Muscle of leg (tissue), 16 donors: ENCODE measurements at places on chromosomes 3 and 15. TPM values are rescaled to one million over a fixed set of nuclear protein-coding genes. Genes with fewer than 3 reads are reported as not detected.

KBTBD13 gene
- 0.68 TPM for polyA plus RNA-seq

DNA sequence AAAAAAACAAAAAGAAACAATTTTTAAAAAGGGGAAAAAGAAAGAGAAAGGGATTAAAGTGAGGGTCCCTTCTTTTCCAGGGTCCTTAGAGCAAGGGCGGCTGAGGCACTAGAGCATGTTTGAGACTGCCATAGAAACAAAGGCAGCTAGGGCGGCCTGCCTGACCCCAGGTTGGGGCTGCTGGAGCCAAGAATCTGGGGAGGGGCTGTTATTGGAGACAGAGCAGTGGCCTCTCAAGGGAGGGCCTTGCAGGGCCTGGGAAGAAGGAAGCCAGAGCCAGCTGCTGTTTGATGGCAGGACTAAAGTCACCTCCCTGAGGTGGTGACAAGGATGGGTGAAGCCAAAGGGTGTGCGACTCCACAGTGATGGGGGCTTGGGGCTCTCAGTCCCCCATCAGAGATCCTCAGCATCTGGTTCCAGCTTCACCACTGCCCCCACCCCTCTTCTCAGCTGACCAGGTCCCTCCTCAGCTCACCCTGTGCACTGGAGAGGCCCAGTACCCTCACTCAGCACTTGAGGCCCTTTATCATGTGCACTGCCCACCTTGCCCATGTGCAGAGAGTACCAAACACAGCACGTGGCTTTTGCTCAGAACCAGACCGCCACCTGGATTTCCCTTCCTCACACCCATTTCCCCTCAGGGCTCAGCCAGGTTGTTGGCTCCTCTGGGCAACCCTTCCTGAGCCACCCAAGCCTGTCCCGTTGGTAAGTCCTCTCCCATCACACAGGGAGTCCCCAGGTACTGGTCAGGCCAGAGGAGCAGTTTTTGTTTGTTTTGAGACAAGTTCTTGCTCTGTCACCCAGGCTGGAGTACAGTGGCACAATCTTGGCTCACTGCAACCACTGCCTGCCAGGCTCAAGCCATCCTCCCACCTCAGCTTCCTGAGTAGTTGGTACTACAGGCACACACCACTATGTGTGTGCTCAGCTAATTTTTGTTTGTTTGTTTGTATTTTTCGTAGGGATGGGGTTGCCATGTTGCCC is 1.7 kb downstream of the TMEM89 start:
- H3K36me3 ChIP-seq: peaks cover 3% of the 10 kb centered on the region
- H3K4me3 ChIP-seq: no peak overlapping the region
- H3K27me3 ChIP-seq: no peaks in the 10 kb centered on the region
- no peaks in the 10 kb centered on the region for H3K4me1 ChIP-seq
- no peak for DNase-seq

- no peaks in the 10 kb centered on the region for H3K36me3 ChIP-seq
- H3K4me3 ChIP-seq: no peak overlapping the region
- H3K4me1 ChIP-seq: peaks cover 28% of the 10 kb centered on the region
- DNase-seq: peak; percentile 43
These were observed 129.9 kb upstream of the HES1 start for GRCh38 chr3:194005930-194006501.

GRCh38 chr15:43220991-43221403 is at the start of gene EPB42:
Gene EPB42 (minus strand): TSS chr15:43221018. CDS start chr15:43220825, 193 bp downstream.
- DNase-seq: no peak
- no peaks in the 10 kb centered on the region for H3K4me1 ChIP-seq
- H3K27ac ChIP-seq: no peak within 1 kb of the TSS
- no peaks in the 10 kb centered on the region for H3K36me3 ChIP-seq
- peaks cover 8% of the 10 kb centered on the region for H3K27me3 ChIP-seq

DNA sequence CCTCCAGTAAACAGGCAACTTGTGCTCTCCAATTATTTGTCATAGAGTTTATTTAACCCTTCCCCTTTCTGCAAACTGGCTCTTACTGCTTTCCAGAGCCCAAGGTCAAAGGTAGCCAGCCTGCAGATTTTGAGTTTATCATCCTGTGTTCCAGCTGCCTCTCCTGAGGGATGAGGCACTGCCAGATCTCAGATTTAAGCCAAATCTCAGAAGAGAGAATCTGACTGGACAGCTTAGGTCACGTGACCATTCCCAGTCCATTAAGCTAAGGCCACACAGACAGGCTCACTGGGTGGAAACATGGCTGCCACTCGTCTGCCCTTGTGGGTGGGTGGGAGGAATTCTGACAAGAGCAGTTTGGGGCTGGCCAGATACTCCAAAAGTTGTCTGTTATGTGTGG is 8.6 kb upstream of the SIAH2 start:
- no peak overlapping the region for H3K4me3 ChIP-seq
- no peak for DNase-seq
- no peaks in the 10 kb centered on the region for H3K36me3 ChIP-seq

FEZF2 gene
- not detected for polyA plus RNA-seq

DNA sequence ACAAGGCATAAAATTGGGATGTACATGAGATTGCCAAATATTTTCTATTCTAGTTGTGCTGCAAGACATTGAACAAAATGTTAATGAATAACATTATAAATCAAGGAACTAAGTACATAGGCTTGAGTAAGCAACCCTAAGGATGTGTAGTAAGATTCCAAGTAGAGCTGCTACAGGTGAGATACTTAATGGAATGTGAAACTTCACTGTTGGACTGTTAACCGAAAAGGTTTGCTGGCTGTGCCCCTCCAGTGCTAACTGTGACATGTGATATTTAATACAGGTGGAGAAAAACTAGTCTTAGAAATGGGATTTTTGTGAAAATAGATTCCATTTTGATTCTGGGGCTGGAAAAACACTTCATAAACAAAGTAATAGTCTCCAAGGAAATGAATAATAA is 52.4 kb downstream of the TSC22D2 start:
- no peak overlapping the region for H3K4me3 ChIP-seq
- no peaks in the 10 kb centered on the region for H3K4me1 ChIP-seq
- peaks cover 7% of the 10 kb centered on the region for H3K36me3 ChIP-seq
- DNase-seq: no peak
- H3K27ac ChIP-seq: no peak overlapping the region

DNA sequence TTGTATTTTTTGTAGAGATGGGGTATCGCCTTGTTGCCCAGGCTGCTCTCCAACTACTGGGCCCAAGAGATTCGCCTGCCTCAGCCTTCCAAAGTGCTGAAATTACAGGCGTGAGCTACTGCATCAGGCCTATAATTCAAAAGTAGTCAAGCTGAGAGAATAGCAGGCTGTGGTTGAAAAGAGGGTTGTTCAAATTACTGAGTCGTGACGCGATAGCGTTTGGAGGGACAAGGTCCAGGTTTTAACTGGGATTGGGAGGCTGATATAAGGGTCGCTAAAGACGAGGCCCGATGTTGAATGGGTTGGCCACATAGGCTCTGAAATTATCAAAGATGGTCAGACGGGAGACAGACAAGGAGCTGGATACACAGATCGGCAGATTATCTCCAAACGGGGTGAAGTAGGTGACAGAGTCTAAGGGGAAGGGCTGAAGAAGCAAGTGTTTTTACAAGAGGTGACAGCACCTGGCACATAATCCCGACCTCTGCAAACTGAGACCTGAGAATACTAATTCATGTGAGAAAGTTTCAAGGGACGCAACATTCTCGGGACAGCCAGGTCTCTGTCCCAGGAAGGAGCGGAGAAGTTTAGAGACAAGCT is 759 bp upstream of the ARID3B start:
- peaks cover 19% of the 10 kb centered on the region for H3K4me1 ChIP-seq
- peak overlapping the region; percentile 80 for H3K27ac ChIP-seq
- peak; percentile 23 for DNase-seq
- H3K36me3 ChIP-seq: peaks cover 2% of the 10 kb centered on the region
- peak overlapping the region; percentile 88 for H3K4me3 ChIP-seq

DNA sequence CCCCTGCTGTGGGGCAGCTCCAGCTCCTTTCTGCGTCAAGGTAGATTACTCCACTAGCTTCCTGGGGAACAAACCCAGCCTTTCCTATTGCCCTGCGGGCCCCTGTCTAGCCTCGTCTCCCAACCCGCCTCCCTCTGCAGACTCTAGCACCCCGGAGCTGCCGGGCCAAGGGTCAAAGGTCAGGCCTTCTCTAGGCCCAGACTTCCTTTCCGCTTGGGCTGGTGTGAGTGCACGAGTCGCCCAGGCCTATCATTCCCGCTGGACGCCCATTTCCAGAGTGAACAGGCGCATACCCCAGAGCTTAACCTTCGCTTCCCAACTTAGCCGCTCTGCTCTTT is 11.6 kb upstream of the ONECUT1 start:
- H3K27me3 ChIP-seq: peaks cover 99% of the 10 kb centered on the region
- H3K4me3 ChIP-seq: no peak overlapping the region
- DNase-seq: no peak

TIMP4 gene
- polyA plus RNA-seq: 2.4 TPM

P2RY12 gene
- polyA plus RNA-seq: 1.4 TPM

GP5 gene
- 0.23 TPM for polyA plus RNA-seq

- H3K4me3 ChIP-seq: no peak overlapping the region
- H3K4me1 ChIP-seq: no peaks in the 10 kb centered on the region
- no peaks in the 10 kb centered on the region for H3K27me3 ChIP-seq
- H3K36me3 ChIP-seq: peaks cover 23% of the 10 kb centered on the region
- H3K27ac ChIP-seq: no peak overlapping the region
These were observed 130.8 kb downstream of the VPS8 start for GRCh38 chr3:184942735-184943134.

HEG1 gene
- polyA plus RNA-seq: 30.8 TPM

GRCh38 chr3:117995842-117996437 is 1038.7 kb downstream of the IGSF11 start:
- peaks cover 9% of the 10 kb centered on the region for H3K4me1 ChIP-seq
- peaks cover 13% of the 10 kb centered on the region for H3K27me3 ChIP-seq

PPP1R2 gene
- polyA plus RNA-seq: 29.0 TPM

DNA sequence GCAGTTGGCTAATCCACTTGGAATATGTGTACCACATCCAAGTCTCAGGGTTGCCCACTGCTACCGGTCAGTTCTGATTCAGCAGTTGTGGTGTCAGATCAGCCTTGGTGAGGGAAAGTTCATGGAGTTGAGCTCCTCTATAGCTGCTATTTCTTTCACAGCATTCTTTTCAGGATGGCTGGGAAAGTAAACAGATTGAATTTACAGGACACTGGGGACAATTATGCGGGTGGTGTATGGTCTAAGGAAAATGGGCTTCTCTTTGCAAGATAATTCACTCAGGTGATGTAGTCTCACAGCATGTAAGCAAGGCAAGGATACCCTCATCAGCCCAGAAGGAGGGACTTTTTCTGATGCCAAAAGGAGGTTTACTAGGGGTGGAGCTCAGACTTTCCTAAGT is 249.9 kb downstream of the DOCK3 start:
- DNase-seq: no peak
- no peak overlapping the region for H3K27ac ChIP-seq
- no peaks in the 10 kb centered on the region for H3K36me3 ChIP-seq

DNA sequence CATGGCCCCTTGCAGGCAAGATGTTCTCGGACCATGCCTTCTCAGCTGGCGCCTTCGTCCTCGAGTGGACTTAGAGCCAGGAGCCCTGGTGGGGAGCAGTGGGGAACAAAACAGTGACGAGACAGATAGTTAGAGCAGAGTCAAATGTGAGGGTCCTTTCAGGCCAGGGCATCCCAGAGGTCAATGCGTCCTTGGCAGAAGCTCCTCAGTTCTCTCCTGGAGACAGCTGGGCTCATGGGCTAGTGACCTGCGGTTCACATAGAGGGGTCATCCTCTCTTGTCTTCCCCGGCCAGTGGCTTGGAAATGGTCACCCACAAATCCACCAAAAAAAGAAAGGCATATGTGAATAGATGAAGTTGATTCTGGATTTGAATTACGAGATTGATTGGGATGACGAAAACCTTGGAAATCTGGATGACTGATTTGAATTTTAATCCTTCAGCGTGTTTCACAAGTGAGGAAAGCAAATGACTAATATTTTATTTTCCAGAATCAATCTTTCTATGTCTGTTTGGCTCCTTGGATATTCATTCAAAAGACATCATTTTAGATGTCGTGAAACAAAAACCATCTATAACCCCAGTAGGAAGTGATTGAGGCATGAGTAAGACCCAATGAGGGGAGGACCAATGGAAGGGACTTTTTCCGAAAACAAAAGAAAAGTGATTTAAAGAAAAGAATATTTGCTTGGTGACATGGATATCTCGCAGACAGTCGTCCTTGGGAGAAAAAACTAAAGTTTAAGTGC is 84.5 kb downstream of the ASB7 start:
- DNase-seq: no peak
- H3K27me3 ChIP-seq: no peaks in the 10 kb centered on the region
- H3K27ac ChIP-seq: peak overlapping the region; percentile 74
- H3K4me1 ChIP-seq: peaks cover 43% of the 10 kb centered on the region
- no peak overlapping the region for H3K4me3 ChIP-seq

POLR2H gene
- polyA plus RNA-seq: 49.3 TPM

DNA sequence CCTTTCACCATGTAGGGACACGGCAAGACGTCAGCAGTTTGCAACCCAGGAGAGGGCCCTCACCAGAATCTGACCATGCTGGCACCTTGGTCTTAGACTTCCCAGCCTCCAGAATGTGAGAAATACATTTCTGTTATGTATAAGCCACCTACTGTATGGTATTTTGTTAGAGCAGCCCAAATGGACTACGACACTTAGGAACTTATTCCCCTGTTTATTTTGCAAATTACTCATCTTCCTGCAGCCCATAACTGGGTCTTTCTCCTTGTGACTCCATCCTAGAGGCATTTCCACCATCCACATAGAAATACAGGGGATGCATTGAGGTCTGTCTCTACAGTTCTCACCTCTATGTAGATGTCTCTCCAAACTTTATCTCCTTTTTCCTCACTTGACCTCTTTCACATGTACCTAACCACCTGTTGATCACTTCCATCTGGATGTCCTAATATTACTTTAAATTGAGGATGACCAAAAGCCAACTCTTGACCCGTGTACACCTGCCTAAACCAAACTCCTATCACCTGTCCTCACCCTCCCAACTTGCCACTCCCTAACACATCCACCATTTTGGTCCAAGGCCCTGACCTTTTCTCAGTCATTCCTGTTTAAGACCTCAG is 406.0 kb upstream of the WNT5A start:
- no peaks in the 10 kb centered on the region for H3K4me1 ChIP-seq
- no peaks in the 10 kb centered on the region for H3K36me3 ChIP-seq
- H3K27me3 ChIP-seq: peaks cover 2% of the 10 kb centered on the region

GRCh38 chr15:23569151-23569925 is 3.9 kb downstream of the MKRN3 start:
- no peaks in the 10 kb centered on the region for H3K27me3 ChIP-seq
- H3K36me3 ChIP-seq: no peaks in the 10 kb centered on the region
- no peak for DNase-seq
- H3K4me3 ChIP-seq: no peak overlapping the region
- no peaks in the 10 kb centered on the region for H3K4me1 ChIP-seq
